Mucosa of descending colon (tissue), 3 donors: ENCODE measurements at places on chromosomes 5 and 9. TPM values are rescaled to one million over a fixed set of nuclear protein-coding genes. Genes with fewer than 3 reads are reported as not detected.

- DNase-seq, result no peak
These were observed 18.8 kb downstream of the NUP214 start for GRCh38 chr9:131144201-131144600.

DNA sequence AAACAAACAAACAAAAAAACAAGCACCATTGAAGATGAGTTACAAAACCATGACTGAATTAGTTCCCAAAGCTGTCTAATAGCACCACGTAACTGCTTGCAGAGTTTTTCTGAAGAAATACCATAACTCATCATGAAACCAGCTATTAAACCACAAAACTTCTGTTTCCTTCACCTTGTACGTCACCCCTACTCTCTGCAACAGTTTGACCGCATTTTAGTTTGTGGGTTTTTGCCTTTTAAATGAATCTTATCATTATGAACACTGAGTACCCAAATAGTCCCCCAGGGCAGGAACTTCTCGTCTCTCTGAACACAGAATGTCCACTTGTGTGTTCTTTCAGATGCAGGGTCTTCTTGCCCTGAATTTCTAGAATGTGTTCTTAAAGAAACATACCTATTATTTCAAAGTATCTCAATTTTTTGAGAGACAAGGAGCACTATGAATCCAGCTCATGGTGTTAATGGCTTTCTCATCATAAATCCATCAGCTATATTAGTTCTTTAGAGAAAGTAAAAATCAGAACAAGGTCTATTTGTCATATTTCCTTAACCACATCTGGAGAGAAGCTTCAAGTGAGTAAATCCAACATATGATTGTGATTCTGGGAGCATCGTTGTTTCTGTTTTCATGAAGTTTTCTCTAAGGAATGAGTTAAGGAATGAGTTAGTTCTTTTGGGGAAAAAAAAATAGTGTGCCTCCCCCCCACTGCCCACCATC lies 210.6 kb downstream of the AUH start:
- DNase-seq, result no peak

Gene SH3RF2
- total RNA-seq, result 61.5 TPM

DNA sequence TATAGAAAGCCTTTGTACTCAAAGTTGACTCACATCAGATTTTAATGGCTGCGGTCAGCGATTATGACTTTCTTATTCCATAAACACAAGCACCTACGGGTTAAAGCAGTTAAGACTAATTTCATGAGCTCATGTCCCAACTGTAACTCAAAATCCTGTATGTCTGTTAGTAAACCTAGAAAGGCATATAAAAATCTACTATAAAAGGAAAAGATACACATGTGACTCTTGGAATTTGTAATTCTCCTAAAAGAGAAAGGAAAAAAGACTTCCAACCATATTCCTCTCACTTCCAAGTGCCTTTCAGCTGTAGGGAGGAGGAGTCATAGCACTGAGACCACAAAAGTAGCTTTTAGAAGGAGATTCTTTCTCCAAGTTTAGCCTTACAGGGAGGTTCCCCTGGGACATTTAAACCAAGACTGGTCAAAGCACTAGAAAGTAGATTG lies 129.1 kb downstream of the EBF1 start:
- DNase-seq, result no peak

GRCh38 chr5:79201206-79201605 lies 34.7 kb upstream of the JMY start:
- no peak for DNase-seq

GRCh38 chr9:116933251-116933650 lies 246.1 kb downstream of the TRIM32 start:
- DNase-seq, result no peak

- DNase-seq, result no peak
These were observed 73.8 kb upstream of the SGCD start for GRCh38 chr5:156253130-156253529.

- no peak for DNase-seq
These were observed 481.4 kb upstream of the DAB2 start for GRCh38 chr5:39906146-39906545.

Gene CTNNA1
- total RNA-seq, result 457 TPM

DNA sequence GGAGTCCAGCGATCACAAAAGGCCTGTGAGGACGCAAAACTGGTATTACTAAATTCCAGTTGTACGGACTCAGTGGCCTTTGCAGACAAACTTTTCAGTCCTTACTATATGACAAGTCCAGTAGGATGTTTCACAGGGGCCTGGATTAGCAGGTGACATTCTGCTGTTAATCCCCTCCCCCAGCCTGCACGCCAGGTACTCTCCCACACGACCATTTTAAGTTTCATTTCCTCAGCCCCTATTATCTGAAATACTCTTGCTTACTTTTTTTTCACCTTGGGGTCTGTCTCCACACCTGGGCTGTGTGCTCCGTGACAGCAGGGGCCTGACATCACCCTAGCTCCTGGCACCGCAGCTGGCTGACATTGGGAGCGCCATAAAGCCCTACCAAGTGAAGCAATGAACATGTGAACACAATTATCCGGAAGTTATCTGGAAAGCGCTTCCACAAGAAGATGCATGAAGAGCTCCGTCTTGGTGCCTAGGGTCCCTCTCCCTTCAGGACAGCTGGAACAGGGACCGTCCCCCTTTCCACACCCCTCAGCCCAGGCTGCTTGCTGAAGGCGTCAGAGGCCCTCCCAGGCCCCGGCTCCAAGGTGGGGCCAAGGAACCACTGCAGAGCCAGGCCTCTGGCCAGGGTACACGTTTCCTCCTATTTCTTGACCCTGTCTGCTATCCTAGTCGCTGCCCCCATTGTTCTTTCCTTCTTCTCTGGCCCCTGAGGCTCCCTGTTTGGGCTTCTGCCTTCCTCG lies 39.7 kb upstream of the ZNF622 start:
- no peak for DNase-seq

GRCh38 chr9:125541840-125542243 lies 165.2 kb downstream of the MAPKAP1 start:
- no peak for DNase-seq

GRCh38 chr5:146888351-146888978 lies 9.9 kb upstream of the PPP2R2B start:
- no peak for DNase-seq

Gene APBB3
- 21.2 TPM for total RNA-seq

DNA sequence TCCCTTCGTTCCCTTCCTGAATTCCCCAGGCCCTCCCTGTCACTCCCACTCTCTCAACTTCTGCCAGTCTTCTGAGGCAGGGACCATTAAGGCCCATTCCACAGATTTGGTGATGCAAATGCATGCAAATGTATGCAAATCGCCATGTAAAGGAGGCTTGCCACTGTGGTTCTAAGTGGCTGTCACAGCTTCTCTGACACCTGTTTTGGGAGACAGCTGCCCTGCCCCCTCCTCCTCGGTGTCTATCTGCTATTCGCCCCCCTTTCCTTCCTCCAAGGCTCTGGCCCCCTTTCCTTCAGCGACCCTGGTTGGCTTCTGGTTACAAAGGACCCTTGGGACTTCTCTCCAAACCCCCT lies 10.5 kb upstream of the ARAP3 start:
- DNase-seq, result no peak
